Activated CD4-positive, alpha-beta T cell treated with anti-CD3 and anti-CD28 coated beads, Interleukin-2, amount 50 U/mL, for 24 hours (primary cell): ENCODE measurements at places on chromosomes 5 and 9.

DNA sequence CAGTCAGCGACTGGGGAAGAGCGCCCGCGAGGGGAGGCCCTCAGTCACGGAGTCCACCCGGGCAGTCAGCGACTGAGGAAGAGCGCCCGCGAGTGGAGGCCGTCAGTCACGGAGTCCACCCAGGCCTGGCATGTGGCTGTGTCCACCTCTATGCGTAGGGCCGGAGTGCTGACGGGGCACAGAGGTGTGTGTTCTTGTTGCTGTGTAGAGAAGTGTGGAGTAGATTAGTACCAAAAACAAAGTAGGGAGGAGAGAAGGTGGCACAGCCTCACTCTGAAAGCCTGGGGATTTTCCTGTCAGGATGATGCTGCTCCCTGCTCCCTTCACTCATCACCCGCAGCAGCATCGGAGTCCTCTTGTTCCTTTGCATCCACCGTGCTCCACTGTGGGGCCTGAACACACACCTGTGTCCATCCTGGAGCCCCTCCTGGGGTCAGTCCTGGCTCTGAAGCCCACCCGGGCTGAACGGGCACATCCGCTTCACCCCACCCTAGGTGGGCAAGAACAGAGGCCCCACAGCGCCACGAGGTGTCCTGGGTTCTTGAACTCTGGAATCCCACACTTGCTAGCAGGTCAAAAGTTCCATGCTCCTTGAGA is 37.9 kb downstream of the AHRR start:
- DNase-seq = no peak

GRCh38 chr9:68750255-68750654 is 45.2 kb downstream of the PIP5K1B start:
- DNase-seq = no peak

GRCh38 chr5:9042241-9042640 is 503.6 kb downstream of the SEMA5A start:
- no peak for DNase-seq

DNA sequence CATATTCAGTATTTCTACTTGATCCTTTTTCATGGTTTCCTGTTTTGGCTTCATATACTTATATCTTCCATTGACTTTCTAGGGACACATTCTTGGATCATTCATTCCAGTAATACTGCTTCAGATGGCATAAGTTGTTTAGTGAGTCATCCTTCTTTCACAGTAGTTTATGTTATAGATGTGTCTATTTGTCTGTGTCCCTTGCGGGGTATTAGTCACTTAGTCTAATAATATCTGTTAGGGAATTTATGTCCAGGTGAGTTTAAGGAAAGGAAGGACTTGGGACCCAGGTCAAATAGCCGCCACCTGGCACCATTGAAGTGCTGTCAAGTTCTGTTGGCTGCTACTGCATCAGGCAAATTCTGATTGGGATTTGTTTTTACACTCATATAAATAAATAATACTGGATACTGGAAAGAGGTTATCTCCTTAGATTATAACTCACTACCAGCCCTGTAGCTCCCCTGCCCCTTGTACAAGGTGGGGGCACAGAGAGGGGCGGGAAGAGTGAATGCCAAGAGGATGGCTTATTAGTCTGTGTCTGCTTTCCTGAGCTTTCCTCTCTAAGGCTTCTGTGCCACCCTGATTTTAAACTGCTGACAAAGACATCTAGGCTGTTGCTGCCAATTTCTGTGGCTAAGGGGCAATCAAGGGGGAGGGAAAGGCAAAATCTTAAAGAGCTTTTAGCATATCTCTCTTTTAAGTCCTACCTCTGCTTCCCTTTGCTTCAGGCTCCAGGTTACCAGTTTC is 64.9 kb downstream of the CDC42SE2 start:
- DNase-seq = no peak

- DNase-seq = no peak
Measured at GRCh38 chr5:78893940-78894677, 91.0 kb downstream of the ARSB start.

- no peak for DNase-seq
Measured at GRCh38 chr5:53089481-53089991, 20.0 kb downstream of the MOCS2 start.

- no peak for DNase-seq
Measured at GRCh38 chr5:3889412-3890142, 293.9 kb downstream of the IRX1 start.

DNA sequence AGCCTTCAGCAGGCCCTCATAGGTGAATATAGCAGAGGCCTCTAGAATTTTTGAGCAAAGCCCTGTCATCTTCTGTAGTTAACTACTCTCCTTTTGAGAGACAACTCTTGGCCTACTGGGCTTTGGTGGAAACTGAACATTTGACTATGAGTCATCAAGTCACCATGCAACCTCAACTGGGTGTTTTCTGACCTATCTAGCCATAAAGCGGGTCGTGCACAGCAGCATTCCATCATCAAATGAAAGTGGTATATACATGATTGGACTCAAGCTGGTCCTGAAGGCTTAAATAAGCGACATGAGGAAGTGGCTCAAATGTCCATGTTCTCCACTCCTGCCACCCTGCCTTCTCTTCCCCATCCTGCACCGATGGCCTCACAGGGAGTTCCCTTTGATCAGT is 1115.5 kb downstream of the TAF11L14 start:
- DNase-seq = no peak

GRCh38 chr9:84796404-84796803 is 126.9 kb downstream of the NTRK2 start:
- DNase-seq = no peak

GRCh38 chr5:119343766-119344165 is 12.1 kb upstream of the TNFAIP8 start:
- no peak for DNase-seq

- DNase-seq = no peak
Measured at GRCh38 chr9:130833031-130833990, 1.7 kb upstream of the ABL1 start.

- peak; percentile 3 for DNase-seq
Measured at GRCh38 chr9:6646293-6646636, 736 bp upstream of the GLDC start.

GRCh38 chr9:16243798-16244197 is 626.7 kb downstream of the BNC2 start:
- DNase-seq = no peak

DNA sequence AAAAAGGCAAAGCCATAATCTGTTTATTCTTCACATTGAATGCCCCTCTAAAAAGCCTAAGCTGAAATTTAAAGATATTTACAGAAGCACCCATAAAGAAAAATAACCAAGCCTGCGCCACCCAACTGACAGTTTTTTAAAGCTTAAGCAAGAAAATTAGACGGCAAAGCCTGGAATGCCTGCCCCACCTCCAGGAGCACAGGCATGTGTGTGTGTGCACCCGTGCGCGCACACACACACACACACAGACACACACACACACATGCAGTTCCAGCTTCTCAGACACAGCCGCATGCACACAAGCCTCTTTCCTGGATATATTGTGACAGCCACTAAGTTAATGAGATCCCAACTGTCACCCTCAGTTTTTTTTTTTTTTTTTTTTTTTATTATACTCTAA is 88.2 kb downstream of the FRMD3 start:
- DNase-seq = no peak

- DNase-seq = no peak
Measured at GRCh38 chr5:158905281-158905680, 194.4 kb downstream of the EBF1 start.

DNA sequence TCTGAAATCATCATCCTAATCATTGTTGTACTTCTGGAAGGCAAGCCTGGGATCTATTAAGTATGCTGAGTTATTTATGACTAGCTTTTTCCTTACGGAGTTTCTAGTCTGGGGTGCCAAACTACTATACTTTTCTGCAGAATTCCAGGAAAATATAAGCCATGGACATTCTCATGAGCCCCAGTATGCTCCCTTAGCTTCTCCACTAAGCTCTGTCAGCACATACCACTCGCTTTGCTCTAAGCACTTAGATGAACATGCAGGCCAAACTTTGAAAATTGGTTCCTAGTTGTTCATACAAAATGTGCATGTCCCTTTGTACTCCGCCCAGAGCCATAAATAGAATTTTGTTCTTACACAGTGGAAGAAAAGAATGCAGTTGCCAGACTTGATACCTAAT is 284.6 kb downstream of the ARRDC3 start:
- DNase-seq = no peak
